Activated naive CD8-positive, alpha-beta T cell treated with anti-CD3 and anti-CD28 coated beads, Interleukin-2, amount 50 U/mL, for 16 hours (primary cell): ENCODE measurements at places on chromosomes 13 and 19.

GRCh38 chr13:46644816-46645215 is 91.8 kb downstream of the LRCH1 start:
- DNase-seq: no peak

DNA sequence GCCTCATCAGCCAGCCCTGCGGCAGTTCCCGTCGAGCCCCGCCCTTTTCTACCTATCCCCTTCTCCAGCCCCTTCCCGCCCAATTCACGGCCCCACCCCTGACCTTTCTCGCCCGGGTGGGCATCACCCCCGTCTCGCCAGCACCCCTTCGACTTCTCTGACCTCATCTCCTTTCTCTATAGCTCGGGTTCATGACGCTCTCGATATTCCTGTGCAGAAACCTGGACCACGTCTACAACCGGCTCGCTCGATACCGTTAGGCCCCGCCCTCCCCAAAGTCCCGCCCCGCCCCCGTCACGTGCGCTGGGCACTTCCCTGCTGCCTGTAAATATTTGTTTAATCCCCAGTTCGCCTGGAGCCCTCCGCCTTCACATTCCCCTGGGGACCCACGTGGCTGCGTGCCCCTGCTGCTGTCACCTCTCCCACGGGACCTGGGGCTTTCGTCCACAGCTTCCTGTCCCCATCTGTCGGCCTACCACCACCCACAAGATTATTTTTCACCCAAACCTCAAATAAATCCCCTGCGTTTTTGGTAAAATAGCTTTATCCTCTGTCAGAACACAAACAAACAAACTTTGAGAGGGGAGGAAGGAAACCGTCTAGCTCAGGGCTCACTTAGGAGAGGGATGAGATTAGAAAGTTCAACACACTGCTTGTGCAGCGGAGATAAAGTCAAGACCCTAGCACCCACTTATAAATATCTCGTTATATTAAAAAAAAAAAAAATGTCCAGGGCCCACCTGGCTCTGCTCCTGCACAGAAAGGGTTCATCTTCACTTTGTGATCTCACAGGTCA is 5.1 kb downstream of the CD37 start:
- no peak for DNase-seq

- no peak for DNase-seq
Observed at GRCh38 chr13:106373304-106373988, 162.0 kb downstream of the EFNB2 start.

- DNase-seq: no peak
Observed at GRCh38 chr19:46721269-46722003, 4.5 kb upstream of the PRKD2 start.

- DNase-seq: no peak
Observed at GRCh38 chr13:46182491-46182877, 507 bp upstream of the LCP1 start.

DNA sequence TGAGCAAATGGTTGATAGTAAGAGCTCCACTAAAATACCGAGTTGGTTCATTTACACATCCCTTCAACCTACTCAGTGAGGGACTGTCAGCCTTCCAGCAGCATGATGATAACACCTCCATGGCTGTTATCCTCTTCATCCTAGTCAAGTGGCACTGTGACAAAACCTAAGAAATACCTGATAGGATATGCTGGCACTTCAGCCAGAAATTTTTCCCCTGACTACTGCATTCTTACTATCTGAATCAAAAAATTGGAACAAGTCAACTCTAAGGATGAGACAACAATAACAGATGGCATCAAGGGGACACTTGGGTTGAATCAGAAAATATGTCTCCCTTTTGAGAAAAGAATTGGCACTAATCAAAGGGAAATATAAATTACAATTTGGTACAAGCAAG is 193.9 kb downstream of the KCTD12 start:
- no peak for DNase-seq
